ENCODE measurements at places on chromosomes 1 and 21.

- DNase-seq = no peak
Measured at GRCh38 chr1:198201956-198202784, 45.4 kb downstream of the NEK7 start.

DNA sequence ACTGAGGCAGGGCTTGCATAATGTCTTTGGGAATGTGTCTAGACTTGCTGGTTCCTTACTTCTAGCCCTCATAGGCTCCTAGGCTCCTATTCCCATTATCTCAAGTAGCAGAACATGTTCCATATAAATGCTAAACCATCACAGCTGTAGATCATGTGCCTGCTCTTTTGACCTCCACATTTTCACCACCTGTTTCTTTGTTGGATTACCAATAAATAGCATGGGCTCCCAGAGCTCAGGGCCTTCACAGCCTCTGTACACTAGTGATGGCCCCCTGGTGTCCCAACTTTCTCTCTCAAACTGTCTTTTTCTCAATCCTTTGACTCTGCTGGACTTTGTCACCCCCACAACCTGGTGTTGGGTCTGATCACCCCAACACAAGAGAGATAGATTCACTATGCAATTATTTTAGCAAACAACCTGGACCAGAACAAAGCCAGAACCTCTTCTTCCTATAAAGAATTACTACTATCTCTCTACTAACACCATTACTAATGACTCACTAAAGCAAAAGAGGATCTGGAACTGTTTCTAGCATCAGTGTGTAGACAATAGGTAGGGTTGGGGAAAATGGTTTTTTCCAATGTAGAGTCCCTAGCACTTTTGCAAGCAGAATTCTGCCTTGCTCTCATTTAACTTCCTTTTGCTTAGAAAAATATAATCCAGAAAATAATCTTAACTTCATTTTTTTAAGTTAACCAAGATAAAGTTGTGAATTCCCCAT, 51.7 kb downstream of the WLS start:
- DNase-seq = peak; percentile 13

DNA sequence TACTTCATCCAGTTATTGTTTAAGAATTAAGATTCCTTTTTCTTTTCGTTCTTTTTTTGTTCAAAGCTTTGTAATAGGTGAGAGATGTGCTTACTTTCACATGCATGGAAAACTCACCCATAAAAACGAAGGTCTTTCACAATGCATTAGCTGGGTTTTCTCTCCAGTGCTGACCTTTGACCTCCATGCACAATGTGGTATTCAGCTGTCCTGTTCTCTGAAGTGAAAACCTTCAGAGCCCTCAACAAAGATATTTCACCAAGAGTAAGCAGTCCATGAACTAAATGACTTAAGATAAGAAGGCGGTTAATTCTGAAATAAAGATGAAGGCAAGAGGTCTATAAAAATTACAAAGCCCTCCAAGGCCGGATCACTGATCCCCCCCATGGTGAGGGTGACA, 77.1 kb upstream of the IPO9 start:
- DNase-seq = no peak

DNA sequence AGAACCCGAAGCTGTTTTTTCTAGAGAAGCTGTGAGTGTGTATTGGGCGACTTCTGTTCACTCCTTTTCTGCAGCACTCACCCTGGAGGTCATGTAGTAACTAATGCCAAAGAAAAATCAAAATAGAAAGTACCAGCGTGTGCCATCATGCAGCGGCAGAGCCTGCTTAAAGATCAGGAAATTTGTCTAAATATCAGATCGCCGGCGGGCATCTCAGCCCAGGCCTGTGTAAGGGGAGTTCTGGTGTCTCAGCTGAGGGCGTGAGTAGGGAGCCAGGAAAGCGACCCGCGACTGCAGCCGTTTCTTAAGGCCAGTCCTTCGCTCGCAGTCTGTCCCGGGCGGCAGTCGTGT, 768 bp downstream of the EDARADD start:
- peak; percentile 25 for DNase-seq

DNA sequence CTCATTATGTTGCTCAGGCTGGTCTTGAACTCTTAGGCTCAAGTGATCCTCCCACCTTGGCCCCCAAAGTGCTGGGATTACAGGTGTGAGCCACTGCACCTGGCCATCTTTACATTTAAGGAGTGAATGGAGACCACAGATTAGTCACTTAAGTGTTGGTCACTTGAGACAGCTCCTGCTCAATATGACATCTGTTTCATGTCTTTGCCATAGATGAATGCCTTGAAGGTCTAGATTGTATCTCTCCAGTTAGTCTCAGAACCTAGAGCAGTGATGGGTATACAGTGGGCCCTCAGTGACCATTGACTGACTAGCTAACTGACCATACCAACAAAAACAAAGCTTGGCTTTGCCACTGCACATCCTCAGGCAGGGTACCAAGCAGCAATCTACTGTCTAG, 15.3 kb downstream of the BCL9 start:
- DNase-seq = no peak

DNA sequence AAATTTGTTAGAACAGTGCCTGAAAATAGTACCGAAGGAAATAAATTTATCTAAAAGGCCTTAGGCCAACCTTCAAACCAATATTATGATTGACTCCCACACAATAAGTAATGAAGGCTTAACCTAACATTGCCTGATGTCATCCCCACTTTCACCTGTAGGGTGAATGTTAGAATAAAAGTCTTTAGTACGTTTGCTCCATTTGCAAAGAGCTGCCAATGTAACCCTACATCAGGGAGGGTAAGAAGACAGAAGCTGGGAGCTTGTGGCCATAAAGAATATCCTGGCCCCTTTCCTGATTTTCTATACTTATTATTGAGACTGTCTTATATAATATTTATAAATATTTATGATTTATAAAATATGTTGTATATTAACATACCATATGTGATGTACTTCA, 661.8 kb upstream of the CXADR start:
- no peak for DNase-seq

DNA sequence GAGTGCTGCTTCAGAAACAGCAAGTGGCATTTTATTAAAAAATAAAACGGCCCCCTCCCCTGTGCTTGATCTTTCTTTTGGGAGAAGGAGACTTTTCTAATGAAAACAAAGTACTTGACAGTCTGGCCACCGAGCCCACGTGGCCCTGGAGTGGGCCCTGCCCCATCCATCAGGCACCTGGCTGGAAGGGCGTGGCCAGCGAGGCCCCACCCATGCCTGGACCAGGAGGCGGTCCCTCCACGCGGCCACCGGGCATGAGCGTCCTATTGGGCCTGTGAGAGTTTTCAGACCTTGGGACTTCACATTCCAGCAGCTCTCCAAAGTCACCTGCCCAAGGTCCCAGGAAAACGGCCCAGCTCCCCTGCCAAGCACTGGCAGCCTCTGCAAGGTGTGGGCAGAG, 144.7 kb downstream of the CASZ1 start:
- DNase-seq = no peak

GRCh38 chr1:57420981-57421785, 2.7 kb downstream of the DAB1 start:
- no peak for DNase-seq

- DNase-seq = no peak
Measured at GRCh38 chr1:89429062-89429461, 65.2 kb downstream of the GBP6 start.

- no peak for DNase-seq
Measured at GRCh38 chr1:209238356-209238755, 345.2 kb upstream of the CAMK1G start.

- DNase-seq = no peak
Measured at GRCh38 chr1:86082183-86082582, 74.4 kb downstream of the COL24A1 start.

GRCh38 chr1:204272505-204272904, 58.7 kb upstream of the GOLT1A start:
- DNase-seq = no peak

DNA sequence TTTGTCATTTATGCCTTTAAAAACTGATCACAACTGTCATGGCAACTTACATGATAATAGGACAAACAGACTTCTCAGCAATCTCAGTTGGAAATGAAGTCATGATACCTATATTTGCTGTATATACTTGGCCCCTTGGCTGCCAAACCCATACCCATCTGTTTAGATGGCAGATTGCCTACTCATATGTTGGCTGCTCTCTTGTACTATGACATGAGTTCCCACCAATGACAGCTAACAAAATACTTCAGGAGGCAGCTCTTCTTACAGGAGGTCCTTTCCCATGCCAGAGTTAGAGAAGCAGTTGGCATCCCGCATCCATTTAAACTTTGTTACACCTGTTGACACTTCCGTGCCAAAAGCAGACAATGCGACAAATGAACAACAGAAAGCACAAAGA, 603.1 kb upstream of the ADGRL2 start:
- DNase-seq = no peak

DNA sequence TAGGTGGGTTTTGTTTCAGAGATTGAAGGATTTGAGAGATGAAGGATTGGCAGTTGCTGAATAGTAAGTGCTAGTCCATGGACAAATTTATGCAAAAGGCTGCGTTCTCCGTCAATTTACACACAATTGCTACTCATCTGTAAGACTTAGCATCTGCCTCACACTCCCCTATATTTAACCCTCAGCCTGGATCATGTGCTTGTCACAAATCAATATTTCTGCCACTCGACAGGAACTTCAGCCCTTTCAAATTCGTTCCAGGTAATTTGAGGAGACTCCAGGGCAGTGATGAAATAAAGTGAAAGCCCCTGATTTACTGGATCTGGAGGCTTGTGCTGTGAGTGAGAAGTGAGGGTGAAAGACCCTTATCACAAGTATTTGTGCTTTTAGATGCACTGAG, 105.6 kb upstream of the UBE2U start:
- no peak for DNase-seq

DNA sequence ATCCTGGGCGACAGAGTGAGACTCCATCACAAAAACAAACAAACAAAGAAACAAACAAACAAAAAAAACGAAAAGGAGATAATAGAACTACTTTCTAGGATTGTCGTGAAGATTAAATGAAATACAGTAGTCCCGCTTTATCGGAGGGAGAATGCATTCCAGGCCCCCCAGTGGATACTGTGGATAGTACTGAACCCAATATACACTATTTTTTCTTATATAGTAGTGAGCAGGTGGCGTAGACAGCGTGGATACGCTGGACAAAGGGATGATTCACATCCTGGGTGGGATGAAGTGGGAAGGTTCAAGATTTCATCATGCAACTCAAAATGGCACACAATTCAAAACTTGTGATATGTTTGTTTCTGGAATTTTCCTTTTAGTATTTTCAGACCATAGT, 8.0 kb downstream of the SLC35F3 start:
- no peak for DNase-seq

DNA sequence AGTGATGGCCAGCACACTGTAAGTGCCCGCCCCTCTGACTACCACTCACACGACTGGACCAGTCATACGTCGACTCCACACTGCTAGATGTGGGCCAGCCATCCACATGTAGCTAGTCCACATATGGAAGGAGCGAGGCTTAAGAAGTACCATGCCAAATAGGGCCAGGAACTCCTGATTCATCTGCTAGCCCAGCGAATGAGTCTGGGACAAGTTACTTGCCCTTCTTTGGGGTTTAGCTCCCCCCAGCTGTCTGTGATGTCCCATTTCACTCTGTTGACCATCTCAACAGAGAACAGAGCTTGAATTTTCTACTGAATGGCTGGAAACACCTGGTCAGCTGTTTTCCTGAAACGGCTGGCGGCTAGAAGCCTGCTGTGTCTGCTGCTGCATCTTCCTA, 5.8 kb downstream of the CSRP1 start:
- no peak for DNase-seq

GRCh38 chr1:228955691-228956090, 220.4 kb downstream of the RHOU start:
- peak; percentile 59 for DNase-seq

DNA sequence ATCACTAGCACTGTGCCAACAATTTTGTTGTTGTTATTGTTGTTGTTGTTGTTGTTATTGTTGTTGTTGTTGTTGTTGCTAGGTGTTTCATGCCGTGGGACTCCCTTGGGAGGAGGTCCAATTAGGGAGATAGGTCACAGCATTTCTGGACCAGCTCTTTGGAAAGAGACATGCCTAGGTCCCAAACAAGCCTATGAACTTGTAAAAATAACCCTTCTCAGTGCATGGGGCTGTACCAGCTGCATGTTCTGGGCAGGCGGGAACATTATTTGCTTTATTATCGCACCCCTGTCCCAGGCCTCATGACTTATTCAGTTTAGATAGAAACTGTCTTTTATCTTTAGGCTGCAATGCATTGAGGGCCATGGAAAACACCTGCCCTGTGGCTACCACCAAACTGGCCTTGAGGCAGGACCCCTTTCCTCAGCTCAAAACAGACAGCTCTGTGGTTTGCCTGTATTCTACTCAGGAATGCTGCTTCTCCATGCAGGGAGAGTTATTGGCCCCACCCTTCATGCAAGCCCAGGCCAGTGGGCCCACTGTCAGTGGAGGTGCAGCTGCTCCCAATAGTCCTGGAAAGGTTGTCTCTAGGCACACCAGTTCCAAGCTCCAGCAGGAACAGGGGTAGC, 386.5 kb upstream of the BRINP3 start:
- no peak for DNase-seq

DNA sequence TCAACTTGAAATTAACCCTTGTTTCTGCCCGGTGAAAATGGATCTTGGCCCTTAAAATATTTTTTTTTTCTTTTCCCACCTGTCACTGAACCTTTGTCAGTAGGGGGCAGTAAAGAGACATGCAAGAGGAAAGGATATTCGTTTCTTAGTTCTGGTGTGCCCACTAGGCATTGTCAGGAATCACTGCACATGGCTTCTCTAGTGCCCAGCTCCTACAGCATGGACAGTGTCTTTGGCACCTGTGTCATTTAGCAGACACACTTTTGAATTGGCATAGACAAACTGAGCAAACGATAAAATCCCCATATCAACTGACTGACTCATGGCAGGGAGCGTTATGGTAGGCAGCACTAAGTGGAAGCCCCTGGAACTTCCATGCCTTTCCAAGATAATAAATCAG, 1048.1 kb downstream of the BRINP3 start:
- DNase-seq = peak; percentile 14

DNA sequence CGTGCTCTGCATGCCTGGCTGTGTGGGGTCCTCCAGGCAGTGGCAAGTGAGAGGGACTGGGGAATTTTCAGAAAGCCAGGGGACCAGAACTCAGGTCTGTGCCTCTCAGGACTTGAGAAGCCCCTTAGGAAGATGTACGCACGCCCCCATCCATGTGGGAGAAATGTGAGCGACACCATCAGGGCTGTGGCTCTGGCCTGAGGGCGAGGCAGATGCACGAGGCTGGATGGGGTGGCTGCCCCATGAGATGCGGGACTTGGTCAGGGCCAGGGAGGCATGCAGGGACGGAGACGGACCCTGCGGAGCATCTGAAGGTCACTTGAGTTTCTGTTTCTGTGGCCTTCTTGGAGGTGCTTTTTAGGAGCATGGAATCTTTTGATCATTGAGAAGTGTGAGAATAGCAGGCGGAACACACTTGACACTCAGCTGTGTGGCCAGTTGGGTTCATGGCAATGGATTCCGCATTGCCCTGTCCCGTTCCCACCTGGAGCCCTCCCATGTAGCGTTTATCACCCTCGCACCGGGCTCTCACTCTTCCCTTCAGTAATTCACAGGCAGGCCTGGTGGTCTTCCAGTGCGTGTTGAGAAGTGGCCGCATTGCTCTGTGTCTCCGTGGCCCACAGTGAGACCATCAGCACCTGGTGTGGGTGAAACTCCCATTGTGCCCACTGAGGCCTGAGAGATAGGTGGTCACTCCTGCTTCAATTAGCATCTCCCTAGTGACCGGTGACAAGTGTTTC, 30.7 kb upstream of the ACTRT2 start:
- no peak for DNase-seq

Measured in suppressor macrophage treated with lipopolysaccharide for 1 hour (primary cell).